NCI-H2227 treated with DMSO at 0.1 percent for 48 hours (cell line): ENCODE measurements at places on chromosomes 13 and 19.

- peak; percentile 60 for DNase-seq
Observed at GRCh38 chr19:50377051-50377461, 799 bp downstream of the NR1H2 start.

- no peak for DNase-seq
Observed at GRCh38 chr13:51221108-51221507, 1.1 kb upstream of the FAM124A start.

DNA sequence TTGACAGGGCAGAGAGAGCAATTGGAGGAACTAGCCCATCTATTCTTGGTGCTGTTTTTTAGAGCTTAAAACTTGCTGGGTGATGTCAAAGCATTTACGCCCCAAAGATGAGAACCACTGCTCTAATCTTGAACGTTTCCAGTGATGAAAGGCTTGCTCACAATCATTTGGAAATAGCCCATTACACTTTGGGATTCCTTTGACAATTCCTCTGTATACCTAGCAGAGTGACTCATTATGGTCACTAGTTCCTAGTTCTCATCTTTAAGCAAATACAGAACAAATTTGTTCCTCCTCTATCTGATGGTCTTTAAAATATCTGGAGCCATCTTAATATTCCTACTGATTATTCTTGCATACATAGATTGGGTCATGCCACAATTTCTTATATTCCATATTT is 112.3 kb downstream of the GPC6 start:
- DNase-seq, result no peak

DNA sequence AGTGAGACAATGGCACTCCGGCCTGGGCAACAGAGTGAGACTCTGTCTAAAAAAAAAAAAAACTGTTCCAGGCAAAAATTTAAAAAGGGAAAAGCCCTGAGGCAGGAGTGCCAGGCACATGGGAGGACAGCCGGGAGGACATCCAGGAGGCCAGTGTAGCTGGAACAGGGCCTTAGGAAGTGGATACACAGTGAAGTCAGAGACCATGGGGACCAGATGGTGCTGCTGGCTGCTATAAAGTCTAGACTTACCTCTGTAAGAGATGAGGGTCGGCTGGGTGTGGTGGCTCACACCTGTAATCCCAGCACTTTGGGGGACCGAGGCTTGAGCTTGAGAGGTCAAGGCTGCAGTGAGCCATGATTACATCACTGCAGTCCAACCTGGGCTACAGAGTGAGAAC is 15.0 kb downstream of the HAS1 start:
- DNase-seq, result no peak

GRCh38 chr13:35769812-35770211 is 293.3 kb upstream of the MAB21L1 start:
- DNase-seq, result no peak

GRCh38 chr19:2569596-2570465 is 93.9 kb downstream of the GADD45B start:
- no peak for DNase-seq
